Sciatic nerve (tissue), 2 donors: ENCODE measurements at places on chromosomes 4 and X.
A peak's percentile ranks its signal among the peaks of the same experiment; 100 is the strongest.

DNA sequence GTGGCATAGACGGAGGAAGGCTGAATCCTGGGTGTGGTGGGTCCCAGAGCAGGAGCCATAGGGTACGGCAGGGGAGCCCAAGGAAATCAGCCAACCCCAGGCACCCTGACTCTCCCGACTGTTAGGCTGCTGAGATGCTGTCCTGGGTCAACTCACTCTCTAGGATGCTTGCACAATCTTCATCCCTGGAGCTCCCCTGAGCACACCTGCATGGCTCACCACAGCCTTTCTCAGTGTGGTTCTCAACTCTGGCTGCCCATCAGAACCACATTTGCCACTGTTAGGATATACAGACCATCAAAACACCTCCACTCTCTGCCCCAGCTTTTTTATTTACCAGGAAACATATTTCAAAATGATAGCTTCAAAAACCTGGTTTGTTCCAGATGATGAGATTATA, 236.3 kb downstream of the FBXW7 start:
- DNase-seq, result no peak

- no peak for DNase-seq
These were observed 386.1 kb upstream of the HS3ST1 start for GRCh38 chr4:11814758-11815157.

GRCh38 chr4:56689201-56689969, 8.3 kb upstream of the HOPX start:
- no peak for DNase-seq

- no peak for DNase-seq
These were observed 125.7 kb upstream of the ACSL4 start for GRCh38 chrX:109858602-109859341.

GRCh38 chrX:153491918-153492317, 2.9 kb upstream of the BGN start:
- DNase-seq, result no peak

GRCh38 chr4:110643096-110643495, 20.2 kb upstream of the PITX2 start:
- DNase-seq, result no peak

GRCh38 chr4:101960431-101960830, 169.9 kb downstream of the BANK1 start:
- no peak for DNase-seq

- DNase-seq, result no peak
These were observed 488.9 kb upstream of the FAT1 start for GRCh38 chr4:187212446-187213080.

DNA sequence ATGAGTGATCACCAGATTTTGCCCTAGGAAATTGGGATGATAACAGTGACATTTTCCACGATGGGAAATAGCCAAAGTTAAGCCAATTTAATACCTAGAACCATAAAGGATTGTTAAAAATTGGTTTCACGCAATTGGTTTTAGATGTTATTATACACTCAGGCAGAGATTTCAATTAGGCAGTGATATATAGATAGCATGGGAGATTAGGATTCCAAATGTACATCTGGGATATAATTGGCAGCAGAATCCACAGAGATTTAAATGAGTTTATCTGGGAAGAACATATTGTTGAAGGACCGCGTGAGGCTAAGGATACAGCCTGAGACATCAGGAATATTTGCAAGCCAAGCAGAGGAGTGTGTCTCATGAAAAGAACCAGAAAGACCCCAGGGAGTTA, 351.6 kb downstream of the GPM6A start:
- DNase-seq, result no peak

DNA sequence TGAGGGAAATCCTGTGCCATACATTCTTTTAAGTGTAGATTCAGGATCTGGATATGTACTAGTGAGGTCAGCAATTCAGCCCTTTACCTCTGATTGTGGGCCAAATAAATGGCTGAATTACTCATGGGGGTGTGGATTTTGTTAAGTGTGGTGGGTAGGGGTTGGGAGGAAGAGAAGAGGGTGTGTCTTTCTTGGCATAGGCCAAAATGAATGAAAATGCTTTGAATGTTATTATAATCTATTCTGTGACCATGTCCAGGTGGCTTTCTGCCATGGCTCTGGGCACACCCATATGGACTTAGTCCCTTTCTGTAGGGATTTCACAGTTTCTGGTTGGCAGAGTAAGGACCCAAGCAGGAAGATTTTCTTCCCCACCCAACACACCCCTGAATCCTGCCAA, 244.3 kb downstream of the CBR4 start:
- no peak for DNase-seq

GRCh38 chr4:134546279-134546678, 344.7 kb upstream of the PABPC4L start:
- DNase-seq, result no peak

- no peak for DNase-seq
These were observed 50.6 kb downstream of the SYNPO2 start for GRCh38 chr4:118939169-118939783.

DNA sequence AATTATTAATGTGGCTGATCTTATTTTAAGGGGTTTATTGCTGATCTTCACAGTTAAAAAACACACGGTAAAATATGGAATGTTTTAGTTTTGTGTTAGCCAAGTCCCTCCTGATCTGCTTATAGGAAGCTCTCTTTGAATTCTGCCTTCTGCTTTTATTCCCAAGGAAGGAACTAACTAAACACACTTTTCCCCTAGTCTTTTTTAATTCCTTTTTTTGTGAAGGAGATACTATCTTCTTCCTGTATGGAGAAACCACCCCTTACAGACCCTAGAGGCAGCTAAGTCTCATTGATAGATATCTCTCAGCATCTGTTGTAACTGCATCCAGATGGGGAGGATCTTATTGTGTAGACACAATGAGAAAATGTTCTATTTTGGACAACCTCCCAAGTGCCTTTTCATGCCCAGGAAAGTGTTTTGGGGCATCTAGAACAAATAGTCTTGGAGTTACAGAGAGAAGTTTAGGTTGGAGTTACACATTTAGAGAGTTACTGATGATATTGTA, 64.4 kb downstream of the AFF1 start:
- DNase-seq, result no peak

DNA sequence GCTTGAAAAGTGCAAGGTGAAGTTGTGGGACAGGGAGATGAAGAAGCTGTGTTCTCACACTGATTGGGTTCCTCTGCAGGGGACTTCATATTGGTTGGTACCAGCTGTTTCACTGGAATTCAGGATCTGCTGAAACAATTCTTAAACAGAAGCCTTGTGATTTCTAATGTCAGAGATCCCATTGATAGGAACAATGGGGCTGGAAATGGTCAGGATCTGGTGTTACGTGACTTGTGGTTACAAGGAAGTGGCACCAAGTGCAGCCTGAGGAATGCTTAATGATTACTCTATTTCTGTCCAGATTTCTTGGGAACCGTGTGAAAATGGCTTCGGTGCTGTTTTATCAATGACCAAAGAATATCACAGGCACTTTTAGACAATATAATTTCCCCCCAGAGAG, 68.1 kb downstream of the MOSPD2 start:
- DNase-seq, result no peak

GRCh38 chr4:4308800-4309441, 18.9 kb downstream of the ZBTB49 start:
- DNase-seq, result peak; percentile 25

GRCh38 chr4:76282941-76283689, 23.4 kb upstream of the STBD1 start:
- no peak for DNase-seq

DNA sequence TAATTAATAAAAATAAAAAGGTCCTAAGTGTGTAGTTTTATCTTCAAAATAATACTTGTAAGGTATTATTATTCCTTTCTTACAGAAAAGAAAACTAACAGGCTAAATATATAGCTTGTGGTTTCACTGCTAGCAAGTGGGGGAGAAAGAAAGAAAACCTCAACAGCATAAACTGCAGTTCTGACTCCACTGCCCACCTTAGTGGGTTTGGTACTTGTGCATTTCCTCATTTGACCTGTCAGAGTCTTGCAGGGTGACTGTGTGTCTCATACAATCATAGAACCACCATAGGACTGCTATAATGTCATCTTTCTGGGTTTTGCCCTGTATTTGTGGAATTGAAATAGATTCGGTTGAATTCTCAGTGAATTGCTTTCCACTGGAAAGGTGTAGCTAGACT, 94.7 kb upstream of the PUDP start:
- no peak for DNase-seq

DNA sequence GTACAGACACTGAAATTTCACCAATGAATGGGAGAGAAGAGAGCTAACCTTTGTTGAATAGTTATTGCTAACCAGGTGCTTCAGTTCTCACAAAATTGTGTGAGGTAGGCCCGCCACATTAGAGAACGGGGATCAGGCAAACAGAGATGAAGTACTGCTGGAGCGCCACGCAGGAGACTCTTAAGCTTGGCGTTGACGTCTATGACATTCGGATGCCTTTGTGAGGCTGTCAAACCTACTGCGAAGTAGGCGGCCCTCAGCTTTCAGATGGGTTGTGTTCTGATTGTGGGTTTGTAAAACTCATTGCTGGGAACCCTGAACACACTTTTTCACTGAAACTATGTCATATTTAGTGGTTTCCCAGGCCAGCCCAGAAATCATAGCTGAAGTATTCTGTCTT, 173.6 kb downstream of the CBR4 start:
- DNase-seq, result no peak

GRCh38 chrX:2484256-2484655, 16.5 kb downstream of the DHRSX start:
- no peak for DNase-seq

- DNase-seq, result no peak
These were observed 540.0 kb upstream of the NR3C2 start for GRCh38 chr4:148982200-148982599.

DNA sequence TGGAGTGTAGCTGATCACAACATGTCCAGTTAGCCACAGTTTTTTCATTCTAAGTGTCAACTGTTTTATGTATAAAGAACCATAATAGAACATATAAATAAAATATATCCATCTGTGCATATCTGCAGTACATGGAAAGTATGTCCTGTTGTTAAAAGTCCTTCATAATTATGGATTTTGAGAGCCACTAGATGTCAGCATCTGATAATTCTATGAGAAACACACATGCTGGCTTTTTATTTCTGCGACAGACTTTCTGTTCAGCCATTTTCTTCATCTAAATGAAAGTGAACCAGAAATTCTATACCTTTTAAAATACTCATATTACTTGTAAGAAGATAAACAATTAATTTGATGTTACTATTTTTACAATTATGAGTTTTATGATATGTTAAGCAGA, 251.5 kb downstream of the GPM6A start:
- DNase-seq, result no peak

GRCh38 chrX:41332005-41332404, 2.0 kb upstream of the DDX3X start:
- DNase-seq, result no peak

DNA sequence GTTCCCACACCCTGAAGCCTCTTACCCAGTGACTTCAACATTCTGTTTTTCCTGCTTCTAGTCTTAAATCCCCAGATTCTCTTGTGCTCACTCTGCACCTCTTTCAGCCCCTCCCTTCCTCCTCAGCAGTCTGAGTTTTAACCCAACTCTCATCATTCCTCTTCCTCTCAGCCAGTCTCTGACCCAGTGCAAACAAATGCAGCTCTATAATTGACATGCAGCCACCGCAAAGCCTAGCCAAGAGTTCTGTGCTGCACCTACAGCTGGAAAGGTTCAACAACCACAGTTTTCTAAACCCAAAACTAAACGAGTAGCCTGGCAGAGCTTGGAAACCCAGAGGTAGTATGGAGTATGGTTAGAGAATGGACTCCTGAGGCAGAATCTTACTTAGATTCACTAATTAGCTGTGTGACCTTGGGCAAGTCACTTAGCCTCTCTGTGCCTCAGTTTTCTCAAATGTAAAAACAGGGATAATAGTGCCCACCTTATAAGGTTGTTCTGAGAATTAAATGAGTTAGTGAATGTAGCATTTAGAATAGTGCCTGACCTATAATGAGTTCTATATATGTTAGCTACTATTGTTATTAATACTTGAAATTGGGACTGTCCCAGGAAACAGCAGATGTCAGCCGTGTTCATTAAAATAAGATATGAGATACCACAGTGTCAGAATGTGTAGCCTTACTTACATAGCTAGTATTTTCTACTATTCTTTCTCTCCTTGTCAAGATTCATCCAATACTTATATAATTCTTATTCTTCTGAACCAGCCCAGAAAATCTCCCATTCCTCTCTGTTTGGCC, 3.5 kb downstream of the TMEM154 start:
- no peak for DNase-seq

DNA sequence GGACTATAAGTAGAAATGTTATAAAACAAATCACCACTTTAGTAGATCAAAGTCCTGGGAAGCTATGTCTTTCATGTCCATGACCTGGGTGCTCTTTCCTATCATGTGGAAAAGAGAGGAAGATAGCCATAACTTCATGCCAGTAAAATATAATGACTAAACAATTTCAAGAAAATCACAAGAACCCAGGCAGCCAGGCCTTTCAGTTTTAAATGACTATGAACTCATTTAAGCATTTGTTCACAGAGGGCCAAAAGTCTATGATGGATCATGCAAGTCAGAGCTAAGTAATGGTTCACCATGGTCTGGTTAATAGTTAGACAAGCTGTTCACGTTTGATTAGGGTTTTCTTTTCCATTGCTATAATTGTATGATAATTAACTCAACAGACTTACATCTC, 155.8 kb downstream of the PPARGC1A start:
- no peak for DNase-seq

- DNase-seq, result no peak
These were observed 88.4 kb downstream of the EVC start for GRCh38 chr4:5799406-5799805.

DNA sequence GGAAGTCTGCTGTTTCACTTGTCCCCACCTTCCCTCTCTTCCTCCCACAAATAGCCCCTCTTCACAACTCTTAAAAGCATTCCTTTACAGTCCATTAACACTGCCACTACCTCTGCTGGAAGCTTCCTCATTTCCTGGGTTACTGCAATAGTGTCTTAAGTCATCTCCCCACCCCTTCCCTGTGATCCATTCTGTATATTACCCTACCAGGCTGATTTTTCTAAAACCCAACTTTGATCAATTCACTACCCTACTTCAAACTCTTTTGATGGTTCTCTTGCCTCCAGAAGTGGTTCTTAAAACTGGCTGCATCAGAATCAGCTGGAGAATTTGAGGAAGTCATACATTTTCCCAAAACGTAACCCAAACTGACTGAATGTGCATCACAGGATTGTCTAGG, 8.8 kb upstream of the XIAP start:
- no peak for DNase-seq

DNA sequence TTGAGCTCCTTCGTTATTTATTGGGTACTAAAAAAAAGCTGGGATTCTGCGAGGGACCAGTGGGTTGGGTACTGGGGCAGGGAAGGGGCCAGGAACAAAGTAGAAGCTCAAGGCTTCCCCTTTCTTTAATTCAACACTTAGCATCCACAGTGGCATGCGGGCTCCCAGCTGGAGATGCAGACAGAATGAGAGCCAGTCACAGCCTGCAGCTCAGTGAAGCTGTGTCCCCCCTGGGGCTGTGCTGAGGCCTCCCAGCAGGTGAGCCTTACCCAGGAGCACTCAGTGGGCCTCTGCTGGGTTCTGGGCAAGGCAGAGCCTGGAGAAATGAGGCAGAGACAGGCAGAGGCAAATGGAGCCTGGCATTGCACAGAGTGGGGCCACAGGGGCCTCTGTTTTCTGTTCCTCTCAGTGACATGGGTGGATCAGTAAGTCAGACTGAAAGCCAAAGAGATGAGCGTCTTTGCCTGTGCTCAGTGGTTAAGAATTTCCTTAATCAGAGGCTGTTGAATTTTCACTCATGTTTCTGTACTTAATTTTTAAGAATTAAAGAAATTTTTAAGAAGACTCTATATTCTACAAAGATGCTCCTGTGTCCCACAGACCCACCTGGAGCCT, 181.4 kb upstream of the RBPJ start:
- DNase-seq, result no peak
